ENCODE measurements at places on chromosomes 12 and 14.

DNA sequence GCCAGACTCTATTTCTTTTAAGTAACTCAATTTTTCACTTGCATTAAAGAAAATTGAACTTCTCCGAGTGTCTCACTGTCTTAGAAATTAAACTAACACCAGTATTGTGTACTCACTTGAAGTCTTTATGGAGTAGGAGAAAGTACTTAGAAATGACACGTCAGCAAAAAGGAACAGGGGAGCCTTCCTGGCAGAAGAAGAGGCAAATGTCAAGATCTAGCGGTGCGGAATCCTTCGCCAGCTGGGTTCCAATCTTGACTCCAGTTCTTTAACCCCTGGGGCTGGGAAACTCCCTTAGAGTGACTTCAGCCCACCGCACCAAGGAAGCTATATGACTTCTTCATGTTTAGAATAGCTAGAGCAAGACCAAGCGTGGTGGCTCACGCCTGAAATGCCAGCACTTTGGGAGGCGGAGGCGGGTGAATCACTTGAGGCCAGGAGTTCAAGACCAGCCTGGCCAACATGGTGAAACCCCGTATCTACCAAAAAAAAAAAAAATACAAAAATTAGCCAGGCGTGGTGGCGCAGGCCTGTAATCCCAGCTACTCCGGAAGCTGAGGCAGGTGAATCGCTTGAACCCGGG is 34.4 kb downstream of the WBP11 start:
- DNase-seq, result no peak

- DNase-seq, result no peak
Measured at GRCh38 chr14:104924421-104925213, at the start of gene PLD4. PLD4 (plus strand) TSS chr14:104924879; CDS start chr14:104927141, 2,262 bp downstream.

DNA sequence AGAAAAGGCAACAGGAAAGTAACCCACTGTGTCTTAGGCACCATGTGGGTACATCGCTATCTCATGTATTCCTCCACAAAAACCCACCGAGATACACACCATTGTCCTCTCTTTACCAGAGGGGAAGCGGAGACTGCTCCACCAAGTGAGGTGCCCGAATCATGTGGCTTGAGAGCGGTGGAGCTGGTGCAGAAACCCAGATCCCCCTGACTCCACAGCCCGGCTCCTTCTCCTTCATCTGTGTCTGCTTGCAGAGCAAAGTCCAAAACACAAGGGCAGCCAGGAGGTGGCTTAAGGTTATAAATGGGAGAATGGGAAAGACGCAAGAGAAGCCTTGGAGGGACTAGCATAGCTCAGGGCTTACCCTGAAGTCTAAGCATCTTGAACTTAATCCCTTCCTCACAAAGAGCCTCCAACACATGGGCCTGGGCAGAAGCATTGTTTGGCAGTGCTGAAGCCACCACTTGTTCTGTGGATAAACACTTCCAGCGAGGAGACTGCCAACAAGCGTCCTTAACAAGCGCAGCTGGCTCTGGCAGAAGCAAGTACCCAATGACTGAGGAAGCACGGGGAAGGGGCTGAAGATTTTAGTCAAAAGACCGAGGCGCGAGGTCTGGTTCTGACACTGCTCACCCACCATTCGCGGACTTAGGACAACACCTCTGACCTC is 83.0 kb downstream of the TTC7B start:
- DNase-seq, result peak; percentile 63

- DNase-seq, result no peak
Measured at GRCh38 chr12:68953536-68953935, 20.6 kb upstream of the CPM start.

DNA sequence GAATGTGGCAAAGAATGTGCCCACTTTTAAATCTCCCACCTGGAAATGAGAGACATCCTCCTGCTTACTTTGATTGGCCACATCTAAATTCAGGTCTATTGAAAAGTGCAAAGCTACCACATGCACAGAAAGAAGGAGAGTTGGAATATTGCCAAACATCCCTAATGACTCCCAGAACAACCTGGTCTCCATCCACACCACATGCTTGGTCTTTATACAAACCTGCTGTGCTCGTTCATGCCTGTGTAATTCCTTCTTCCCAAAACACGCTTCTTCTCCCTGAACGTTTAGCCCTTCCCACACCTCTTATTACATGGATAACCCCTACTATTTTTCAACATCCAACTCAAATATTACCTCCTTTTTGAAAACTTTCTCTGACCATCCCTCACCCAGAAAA is 66.2 kb upstream of the BCL2L14 start:
- DNase-seq, result no peak

DNA sequence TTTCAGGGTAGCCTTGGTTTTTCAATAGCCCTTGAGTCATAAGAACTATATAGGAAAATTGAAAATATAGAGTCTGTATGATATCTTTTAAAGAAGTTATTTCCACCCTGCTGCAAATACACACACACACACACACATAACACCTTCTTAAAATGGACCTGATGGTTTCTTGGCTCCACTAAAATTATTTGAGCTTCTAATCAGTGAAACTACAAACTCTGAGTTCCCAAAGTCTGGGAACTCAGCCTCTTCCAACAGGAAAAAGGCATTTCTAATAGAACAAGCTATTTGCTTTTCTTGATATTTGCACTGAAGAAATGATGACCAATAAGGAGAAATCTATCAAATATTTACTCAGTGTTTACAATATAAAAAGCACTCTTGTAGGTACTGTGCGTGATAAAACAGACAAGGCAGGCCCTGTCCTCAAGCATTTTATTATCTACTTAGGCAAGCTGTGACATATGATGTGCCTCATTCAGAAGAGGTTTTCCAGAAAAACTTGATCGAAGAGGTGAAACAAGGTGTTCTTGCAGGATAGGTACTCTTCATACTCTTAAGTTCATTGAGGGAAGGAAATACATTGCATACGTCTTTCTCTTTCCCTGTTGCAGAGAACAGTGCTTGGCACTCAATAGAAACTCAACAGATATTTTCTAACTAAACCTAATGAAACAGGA is 88.6 kb downstream of the MGST1 start:
- DNase-seq, result no peak

- DNase-seq, result no peak
Measured at GRCh38 chr12:109549613-109550270, 23.6 kb downstream of the MMAB start.

DNA sequence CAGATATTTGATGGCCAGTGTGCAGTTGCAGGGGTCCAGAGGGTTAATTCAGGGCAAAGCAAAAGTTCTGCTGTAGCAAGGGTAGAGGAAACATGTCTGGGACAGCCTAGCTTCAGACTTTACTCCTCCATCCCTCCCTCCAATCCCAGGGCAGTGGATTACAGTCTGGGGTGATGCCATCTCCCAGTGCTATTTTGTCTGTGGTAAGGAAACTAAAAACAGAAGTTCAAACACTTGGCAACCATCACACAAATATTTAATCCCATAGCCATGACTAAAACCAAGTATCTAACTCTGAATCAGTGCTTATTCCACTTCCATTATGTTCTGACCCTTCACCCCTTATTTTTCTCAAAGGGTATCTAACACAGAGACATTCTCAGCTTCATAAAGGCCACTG is 61.8 kb downstream of the PIK3C2G start:
- no peak for DNase-seq

DNA sequence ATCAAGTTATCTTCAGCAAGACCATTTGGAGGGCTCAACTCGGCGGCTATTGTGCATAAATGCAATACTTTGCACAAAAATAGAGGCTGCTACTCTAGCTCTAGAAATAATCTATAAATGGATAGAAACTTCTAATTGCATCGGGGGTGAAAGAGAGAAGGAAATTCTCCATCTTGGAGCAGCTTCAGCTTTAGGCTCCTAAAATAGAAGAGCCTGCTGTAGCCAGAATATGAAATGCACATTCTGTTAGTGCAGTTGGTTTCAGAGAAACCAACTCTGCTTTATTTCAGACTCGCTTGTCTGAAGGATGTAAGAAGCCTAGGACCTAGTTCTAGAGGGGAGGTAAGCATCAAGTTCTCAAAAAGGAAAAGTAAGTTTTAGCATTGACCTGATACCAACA is 38.1 kb downstream of the SNRPF start:
- no peak for DNase-seq

DNA sequence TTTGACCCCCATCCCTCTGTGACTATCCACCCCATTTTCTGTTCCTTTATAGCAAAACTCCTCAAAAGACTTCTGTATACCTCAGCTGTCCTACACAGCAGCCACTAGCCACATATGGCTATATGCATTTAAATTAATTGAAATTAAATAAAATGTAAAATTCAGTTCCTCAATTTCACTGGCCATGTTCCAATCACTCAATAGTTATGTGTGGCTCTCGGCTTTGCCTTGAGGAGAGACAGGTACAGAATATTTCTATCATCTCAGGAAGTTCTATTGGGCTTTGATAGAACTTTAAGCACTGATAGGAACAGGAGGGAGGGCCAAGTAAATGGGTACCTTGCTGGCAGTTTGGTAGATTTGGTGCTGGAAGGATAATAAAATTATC is 280.3 kb upstream of the AMIGO2 start:
- no peak for DNase-seq

- DNase-seq, result no peak
Measured at GRCh38 chr14:35287431-35288013, 4.7 kb upstream of the PSMA6 start.

DNA sequence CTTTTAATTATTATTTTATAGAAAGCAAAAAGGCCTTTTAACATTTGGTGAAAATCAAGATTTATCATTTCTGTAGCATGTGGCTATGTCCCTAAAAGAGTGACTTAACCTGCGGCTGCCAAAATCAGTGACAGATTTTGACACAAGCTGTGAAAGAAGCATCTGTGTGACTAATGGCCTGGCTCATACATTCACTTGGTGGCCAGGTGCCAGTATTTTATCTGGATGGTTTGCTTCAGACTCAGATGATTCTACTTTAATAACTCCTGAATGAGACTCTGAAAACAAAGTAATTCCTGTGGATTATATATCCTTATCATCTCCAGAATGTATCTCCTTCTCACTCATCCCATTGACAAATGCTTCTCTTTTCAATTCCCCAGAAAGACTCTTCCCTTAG is 103.0 kb downstream of the FSCB start:
- DNase-seq, result no peak

DNA sequence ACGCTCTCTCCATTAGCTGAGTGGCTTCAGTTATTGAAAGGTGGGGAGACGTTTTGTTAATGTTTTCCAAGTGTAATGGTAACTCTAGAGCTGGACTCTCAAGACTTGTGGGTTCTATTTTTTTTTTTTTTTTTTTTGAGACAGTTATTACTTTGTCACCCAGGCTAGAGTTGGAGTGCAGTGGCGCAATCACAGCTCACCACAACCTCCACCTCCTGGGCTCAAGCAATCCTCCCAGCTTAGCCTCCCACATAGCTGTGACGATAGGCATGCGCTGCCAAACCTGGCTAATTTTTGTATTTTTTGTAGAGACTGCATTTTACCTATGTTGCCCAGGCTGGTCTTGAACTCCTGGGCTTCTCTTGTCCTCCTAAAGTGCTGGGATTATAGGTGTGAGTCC is 26.2 kb downstream of the ATF1 start:
- no peak for DNase-seq

GRCh38 chr14:48323665-48324064 is 648.3 kb upstream of the MDGA2 start:
- no peak for DNase-seq

Data from posterior cingulate gyrus (tissue), 11 donors.